ENCODE measurements at places on chromosomes 7 and 10.

DNA sequence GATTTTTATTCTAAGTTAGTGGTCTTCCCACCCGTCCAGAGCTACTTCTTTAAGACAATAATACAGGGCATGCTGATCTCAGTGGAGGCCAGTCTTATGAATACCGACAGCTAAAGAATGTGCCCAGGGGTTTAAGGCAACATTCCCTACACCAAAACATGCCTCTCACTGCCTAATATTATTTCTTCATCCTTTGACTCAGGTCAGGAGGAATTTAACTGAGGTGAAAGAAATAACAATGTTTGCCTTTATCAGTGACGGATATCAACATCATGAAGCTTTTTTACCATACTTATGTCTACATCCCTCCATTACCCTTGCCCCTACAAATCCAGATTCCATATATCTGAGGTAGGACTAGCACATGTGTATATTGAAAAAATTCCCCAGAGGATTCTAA, 33.3 kb upstream of the TES start:
- no peak for DNase-seq
- H3K4me3 ChIP-seq, result no peak overlapping the region
- H3K27ac ChIP-seq, result no peak overlapping the region
- H3K36me3 ChIP-seq, result peaks cover 4% of the 10 kb centered on the region
- peaks cover 11% of the 10 kb centered on the region for H3K27me3 ChIP-seq

GRCh38 chr10:110919349-110919931, at the start of gene SHOC2:
TSS of gene SHOC2 (plus strand) at chr10:110919604. CDS start at chr10:110964359, 44,755 bp downstream.
- H3K27me3 ChIP-seq, result no peaks in the 10 kb centered on the region
- H3K36me3 ChIP-seq, result peaks cover 14% of the 10 kb centered on the region
- H3K27ac ChIP-seq, result peak within 1 kb of the TSS; percentile 99
- peak; percentile 99 for DNase-seq
- H3K4me1 ChIP-seq, result peaks cover 41% of the 10 kb centered on the region
- H3K4me3 ChIP-seq, result peak within 1 kb of the TSS; percentile 89

GRCh38 chr7:38704751-38705150, 73.6 kb upstream of the AMPH start:
- no peaks in the 10 kb centered on the region for H3K36me3 ChIP-seq
- no peaks in the 10 kb centered on the region for H3K4me1 ChIP-seq
- no peak for DNase-seq
- no peak overlapping the region for H3K27ac ChIP-seq

GRCh38 chr10:77016278-77016815, 621.3 kb downstream of the KCNMA1 start:
- no peaks in the 10 kb centered on the region for H3K4me1 ChIP-seq
- no peak overlapping the region for H3K4me3 ChIP-seq
- H3K27me3 ChIP-seq, result no peaks in the 10 kb centered on the region

GRCh38 chr10:4344492-4344994, 481.5 kb upstream of the AKR1E2 start:
- H3K4me3 ChIP-seq, result no peak overlapping the region
- DNase-seq, result no peak
- H3K36me3 ChIP-seq, result no peaks in the 10 kb centered on the region
- peaks cover 2% of the 10 kb centered on the region for H3K4me1 ChIP-seq

GRCh38 chr10:63346015-63346441, 119.7 kb downstream of the JMJD1C start:
- no peaks in the 10 kb centered on the region for H3K27me3 ChIP-seq
- H3K4me1 ChIP-seq, result no peaks in the 10 kb centered on the region
- no peak overlapping the region for H3K4me3 ChIP-seq
- H3K36me3 ChIP-seq, result peaks cover 3% of the 10 kb centered on the region
- H3K27ac ChIP-seq, result no peak overlapping the region
- no peak for DNase-seq

- DNase-seq, result no peak
- H3K36me3 ChIP-seq, result no peaks in the 10 kb centered on the region
- no peaks in the 10 kb centered on the region for H3K4me1 ChIP-seq
- H3K27me3 ChIP-seq, result no peaks in the 10 kb centered on the region
- no peak overlapping the region for H3K27ac ChIP-seq
- no peak overlapping the region for H3K4me3 ChIP-seq
Measured at GRCh38 chr10:106612381-106612780, 552.1 kb downstream of the SORCS1 start.

GRCh38 chr7:118324790-118325449, 100.4 kb downstream of the ANKRD7 start:
- H3K4me1 ChIP-seq, result no peaks in the 10 kb centered on the region
- peaks cover 6% of the 10 kb centered on the region for H3K27me3 ChIP-seq
- H3K36me3 ChIP-seq, result no peaks in the 10 kb centered on the region
- no peak for DNase-seq

DNA sequence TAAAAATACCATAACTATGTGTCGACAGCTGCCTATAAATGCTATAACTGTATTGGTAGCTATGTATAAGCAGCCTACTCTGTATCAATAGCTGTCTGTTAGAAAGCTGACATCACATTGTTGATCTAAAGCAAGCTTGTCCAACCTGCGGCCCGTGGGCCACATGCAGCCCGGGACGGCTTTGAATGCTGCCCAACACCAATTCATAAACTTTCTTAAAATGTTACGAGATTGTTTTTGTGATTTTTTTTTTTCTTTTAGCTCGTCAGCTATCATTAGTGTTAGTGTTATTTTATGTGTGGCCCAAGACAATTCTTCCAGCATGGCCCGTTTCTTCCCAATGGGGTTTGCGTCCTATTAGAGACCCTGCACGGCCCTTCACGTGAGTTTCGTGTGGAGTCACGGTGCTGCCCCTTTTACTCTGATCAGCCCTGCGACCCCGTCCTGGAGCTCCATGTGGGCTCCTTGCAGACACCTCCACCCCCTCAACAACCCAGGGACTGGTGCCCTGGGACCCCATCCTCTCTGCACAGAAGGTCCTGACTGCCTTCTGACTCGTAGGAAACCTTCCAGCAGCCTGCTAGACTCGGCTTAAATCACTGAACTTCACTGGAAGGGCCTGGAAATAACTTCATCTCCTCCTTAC, 4.5 kb upstream of the PRKAR1B start:
- DNase-seq, result no peak
- peaks cover 23% of the 10 kb centered on the region for H3K36me3 ChIP-seq
- H3K27ac ChIP-seq, result no peak overlapping the region
- H3K4me1 ChIP-seq, result peaks cover 16% of the 10 kb centered on the region
- no peak overlapping the region for H3K4me3 ChIP-seq
- no peaks in the 10 kb centered on the region for H3K27me3 ChIP-seq

DNA sequence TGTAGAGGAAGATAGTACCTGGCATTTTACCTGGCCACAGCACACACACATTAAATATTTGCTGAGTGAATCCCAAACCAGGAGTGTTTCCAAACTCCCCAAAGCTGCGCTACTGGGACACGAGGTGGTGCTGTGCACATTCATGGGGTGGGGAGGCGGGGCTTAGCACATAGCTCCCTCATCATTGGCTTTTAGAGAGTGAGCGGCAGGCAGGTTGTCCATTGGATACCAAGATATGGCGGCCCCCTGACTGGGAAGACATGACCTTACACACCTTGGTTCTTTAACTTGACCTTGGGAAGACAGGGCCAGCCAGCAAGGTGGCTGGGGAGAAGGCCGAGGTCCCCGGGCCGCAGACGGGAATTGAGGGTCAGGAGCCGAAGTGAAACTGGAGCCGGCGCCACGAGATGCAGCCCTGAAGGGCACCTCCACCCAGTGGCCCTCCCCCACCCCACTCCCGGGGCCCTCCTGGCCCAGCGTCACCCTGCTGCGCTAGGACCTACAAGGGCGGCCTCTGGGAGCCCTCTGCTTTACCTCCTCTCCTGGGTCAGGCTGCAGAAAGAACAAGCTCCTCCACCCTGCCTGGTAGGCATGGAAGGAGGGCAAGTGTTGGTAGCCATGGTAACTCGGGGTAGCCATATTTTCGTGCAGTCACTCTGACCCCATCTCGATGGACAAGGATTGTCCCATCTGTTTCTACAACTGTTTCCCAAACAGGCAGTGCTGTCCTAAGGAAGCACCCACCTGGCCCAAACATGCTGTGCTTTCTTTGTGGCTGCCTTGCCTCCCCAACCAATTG, 24.0 kb downstream of the TMEM176A start:
- peaks cover 37% of the 10 kb centered on the region for H3K27me3 ChIP-seq
- no peak overlapping the region for H3K27ac ChIP-seq
- no peak for DNase-seq
- no peaks in the 10 kb centered on the region for H3K4me1 ChIP-seq
- no peaks in the 10 kb centered on the region for H3K36me3 ChIP-seq
- H3K4me3 ChIP-seq, result no peak overlapping the region

GRCh38 chr7:20778063-20778721, 8.5 kb downstream of the SP8 start:
- H3K27ac ChIP-seq, result no peak overlapping the region
- peaks cover 7% of the 10 kb centered on the region for H3K4me1 ChIP-seq
- no peak overlapping the region for H3K4me3 ChIP-seq
- H3K36me3 ChIP-seq, result peaks cover 10% of the 10 kb centered on the region
- peaks cover 66% of the 10 kb centered on the region for H3K27me3 ChIP-seq

GRCh38 chr7:139701908-139702307, 75.9 kb downstream of the HIPK2 start:
- H3K27ac ChIP-seq, result no peak overlapping the region
- H3K36me3 ChIP-seq, result peaks cover 2% of the 10 kb centered on the region
- no peak overlapping the region for H3K4me3 ChIP-seq
- H3K4me1 ChIP-seq, result peaks cover 12% of the 10 kb centered on the region

DNA sequence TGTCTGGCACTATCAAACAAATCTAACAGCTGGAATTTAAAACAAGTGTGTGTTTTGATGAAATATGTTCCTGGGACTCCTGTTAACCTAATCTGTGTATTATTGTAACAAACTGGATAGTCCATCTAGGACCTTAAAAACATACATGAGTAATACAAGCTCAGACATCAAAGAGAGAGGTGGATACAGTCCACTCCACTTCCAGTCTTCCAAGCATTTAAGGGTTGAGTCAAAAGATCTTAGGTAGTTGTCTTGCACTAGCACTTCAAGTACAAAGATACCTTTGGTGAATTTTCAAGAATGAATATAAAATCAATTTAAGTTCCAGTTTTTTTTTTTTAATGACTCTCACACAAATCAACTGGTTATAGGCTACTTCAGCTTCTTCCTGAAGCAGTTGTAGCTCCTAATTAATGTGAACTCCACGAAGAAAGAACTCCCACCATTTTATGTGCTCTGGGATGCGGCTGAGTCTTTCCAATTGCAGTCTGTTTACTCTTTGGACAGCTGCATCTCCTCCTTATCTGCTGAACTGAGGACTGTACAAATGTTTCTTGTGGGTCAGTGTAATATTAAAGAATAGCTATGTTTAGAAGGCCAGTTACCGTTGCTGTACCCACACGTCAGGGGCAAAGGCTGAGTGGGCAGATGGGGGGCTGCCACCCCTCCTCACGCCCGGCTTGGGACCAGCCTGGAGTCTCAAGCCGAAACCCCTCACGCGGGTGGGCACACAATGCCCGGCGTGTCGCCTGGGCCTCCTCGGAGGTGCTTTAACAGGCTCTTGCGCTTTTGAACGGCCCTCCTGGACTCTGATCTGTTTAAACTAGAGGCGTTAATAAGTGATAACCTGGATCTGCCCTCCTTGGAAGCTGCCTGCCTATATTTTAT, 2.9 kb upstream of the IGF2BP3 start:
- DNase-seq, result no peak
- peaks cover 5% of the 10 kb centered on the region for H3K36me3 ChIP-seq
- peaks cover 37% of the 10 kb centered on the region for H3K4me1 ChIP-seq
- peak overlapping the region; percentile 65 for H3K4me3 ChIP-seq

- DNase-seq, result peak; percentile 13
- no peaks in the 10 kb centered on the region for H3K27me3 ChIP-seq
- H3K4me1 ChIP-seq, result no peaks in the 10 kb centered on the region
- H3K4me3 ChIP-seq, result no peak overlapping the region
- H3K27ac ChIP-seq, result no peak overlapping the region
- H3K36me3 ChIP-seq, result no peaks in the 10 kb centered on the region
Measured at GRCh38 chr7:45681596-45682357, 107.6 kb downstream of the ADCY1 start.

GRCh38 chr10:13657101-13657680, 70.4 kb downstream of the PRPF18 start:
- no peaks in the 10 kb centered on the region for H3K36me3 ChIP-seq
- DNase-seq, result no peak

GRCh38 chr10:79444199-79445119, 965 bp downstream of the ZCCHC24 start:
- peaks cover 29% of the 10 kb centered on the region for H3K4me1 ChIP-seq
- DNase-seq, result peak; percentile 65

DNA sequence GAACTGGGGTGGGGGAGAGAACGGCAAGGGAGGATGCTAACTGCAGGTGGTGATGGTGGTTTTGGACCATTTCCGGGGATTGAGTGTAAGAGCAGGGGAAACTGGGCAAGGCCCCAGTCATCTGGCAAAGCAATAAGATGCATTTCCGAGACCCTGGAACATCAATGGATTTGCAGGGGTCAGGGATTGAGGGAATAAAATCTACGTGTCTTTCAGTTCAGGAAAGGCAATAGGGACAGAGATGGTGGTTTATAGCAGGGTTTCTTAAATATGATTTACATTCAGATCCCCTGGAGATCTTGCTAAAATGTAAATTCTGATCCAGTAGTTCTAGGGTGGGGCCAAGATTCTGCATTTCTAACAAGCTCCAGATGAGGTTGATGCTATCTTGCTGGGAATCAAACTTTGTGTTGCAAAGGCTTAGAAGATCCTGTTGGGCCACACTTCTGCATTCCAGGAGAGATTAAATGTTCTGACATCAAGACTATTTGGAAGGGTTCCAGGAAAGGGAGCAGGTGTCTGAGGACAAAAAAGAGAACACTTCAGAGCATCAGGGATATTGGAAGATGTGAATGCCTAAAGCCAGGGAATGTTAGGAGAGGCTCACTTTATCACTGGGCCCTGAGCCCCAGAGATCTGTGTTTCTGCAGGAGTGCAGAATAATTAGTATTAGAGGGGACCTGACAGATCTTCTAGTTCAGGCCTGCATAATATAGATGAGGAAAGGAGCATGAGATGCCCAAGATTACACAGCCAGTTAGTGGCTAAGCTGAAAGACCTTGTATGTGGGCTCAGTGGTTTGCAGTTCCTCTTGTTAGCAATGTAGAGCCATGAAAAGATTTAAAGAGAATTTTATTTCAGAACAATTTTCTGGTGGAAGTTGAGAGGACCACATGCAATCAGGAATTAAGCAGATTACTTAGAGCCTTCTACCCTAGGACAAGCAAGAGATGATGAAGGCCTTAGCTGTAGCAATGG, 32.4 kb downstream of the BLNK start:
- peaks cover 3% of the 10 kb centered on the region for H3K4me1 ChIP-seq
- H3K27me3 ChIP-seq, result peaks cover 4% of the 10 kb centered on the region
- H3K27ac ChIP-seq, result no peak overlapping the region
- no peak for DNase-seq
- H3K4me3 ChIP-seq, result no peak overlapping the region

DNA sequence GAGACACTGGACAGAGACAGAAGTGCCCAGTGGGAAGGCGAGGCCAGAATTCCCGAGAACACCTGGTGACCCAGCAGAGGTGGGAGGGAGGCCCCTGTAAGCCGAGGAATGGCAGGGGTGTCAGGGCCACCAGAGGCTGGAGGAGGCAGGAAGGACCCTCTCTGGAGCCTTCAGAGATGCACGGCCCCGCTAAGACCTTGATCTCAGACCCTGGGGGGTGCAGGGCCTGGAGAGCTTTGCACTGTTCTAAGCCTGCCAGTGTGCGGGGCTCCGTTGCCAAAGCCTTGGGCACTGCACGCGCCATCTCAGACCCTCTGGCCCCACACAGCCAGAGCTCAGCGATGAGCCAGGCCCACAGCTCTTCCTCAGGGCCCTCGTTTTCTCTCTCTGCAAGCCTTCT, 557.1 kb downstream of the PTPRN2 start:
- no peaks in the 10 kb centered on the region for H3K27me3 ChIP-seq
- no peaks in the 10 kb centered on the region for H3K4me1 ChIP-seq
- peaks cover 2% of the 10 kb centered on the region for H3K36me3 ChIP-seq
- no peak for DNase-seq
- no peak overlapping the region for H3K4me3 ChIP-seq
